Effector memory CD8-positive, alpha-beta T cell (primary cell): ENCODE measurements at places on chromosomes 5 and 9.

- H3K4me1 ChIP-seq, result no peaks in the 10 kb centered on the region
- no peak for DNase-seq
- H3K36me3 ChIP-seq, result no peaks in the 10 kb centered on the region
- no peak overlapping the region for H3K27ac ChIP-seq
- peaks cover 18% of the 10 kb centered on the region for H3K27me3 ChIP-seq
Observed at GRCh38 chr9:134624137-134624591, 17.4 kb upstream of the COL5A1 start.

DNA sequence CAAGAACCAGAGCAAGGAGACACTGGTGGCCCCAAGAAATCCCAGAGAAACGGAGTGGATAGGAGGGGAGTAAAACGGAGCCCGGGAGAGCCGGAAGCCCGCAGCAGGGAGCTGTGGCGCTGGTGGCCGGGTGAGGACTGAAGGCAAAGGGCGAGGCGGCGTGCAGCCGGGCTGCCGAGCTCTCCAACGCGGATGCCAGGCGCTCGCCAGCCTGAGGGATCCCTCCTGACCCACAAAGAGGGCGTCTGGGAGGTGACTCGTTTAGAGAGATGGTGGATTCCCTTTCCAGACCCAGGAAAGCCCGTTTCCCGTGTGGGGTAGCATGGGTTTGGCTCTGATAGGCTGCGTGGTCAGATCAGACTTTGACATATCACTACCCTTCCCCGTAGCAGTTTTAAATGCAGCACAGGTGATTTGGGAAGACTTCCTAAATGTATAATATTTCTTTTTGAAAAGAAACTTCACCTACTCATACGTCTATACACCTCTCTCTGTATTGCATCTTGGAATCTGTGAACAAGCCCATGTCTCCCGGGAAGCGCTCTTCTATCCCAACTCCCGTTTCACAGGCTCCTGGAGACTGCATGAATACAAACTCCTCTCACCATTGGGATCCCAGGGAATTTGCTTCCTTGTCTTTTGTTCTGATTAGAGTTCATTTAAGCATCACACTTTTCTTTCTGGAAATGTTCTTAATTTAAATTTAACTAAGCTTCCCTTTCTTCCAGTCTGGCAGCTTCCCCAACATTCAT is 158.1 kb downstream of the C9orf152 start:
- H3K4me3 ChIP-seq, result peak overlapping the region; percentile 84
- DNase-seq, result no peak
- H3K27ac ChIP-seq, result no peak overlapping the region
- H3K4me1 ChIP-seq, result peaks cover 19% of the 10 kb centered on the region

DNA sequence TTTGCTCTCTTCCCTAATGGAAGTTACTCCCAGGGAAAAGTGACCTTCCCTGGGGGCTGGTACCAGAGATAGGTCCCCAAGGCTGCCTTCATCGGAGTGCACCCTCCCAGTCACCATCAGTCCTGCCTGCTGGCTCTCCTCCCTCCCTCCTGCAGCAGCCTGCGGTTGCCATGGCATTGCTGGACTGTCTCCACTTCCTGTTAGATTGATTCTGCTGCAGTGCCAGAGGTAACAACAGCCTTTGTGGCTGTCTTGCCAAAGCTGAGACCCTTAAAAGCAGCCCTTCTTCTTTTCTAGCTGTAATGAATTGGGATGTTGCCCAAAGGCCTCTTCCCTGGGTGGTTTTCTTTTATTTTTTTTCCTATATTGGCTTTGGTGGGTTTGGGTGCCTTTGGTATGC is 78.1 kb upstream of the PRLR start:
- H3K4me3 ChIP-seq, result no peak overlapping the region
- no peak for DNase-seq
- no peaks in the 10 kb centered on the region for H3K27me3 ChIP-seq
- H3K36me3 ChIP-seq, result no peaks in the 10 kb centered on the region
- H3K4me1 ChIP-seq, result no peaks in the 10 kb centered on the region
- no peak overlapping the region for H3K27ac ChIP-seq

- peak overlapping the region; percentile 71 for H3K4me3 ChIP-seq
- DNase-seq, result no peak
- H3K27me3 ChIP-seq, result no peaks in the 10 kb centered on the region
- peaks cover 93% of the 10 kb centered on the region for H3K36me3 ChIP-seq
- H3K27ac ChIP-seq, result peak overlapping the region; percentile 92
Observed at GRCh38 chr5:157215514-157216167, 35.0 kb downstream of the ITK start.

DNA sequence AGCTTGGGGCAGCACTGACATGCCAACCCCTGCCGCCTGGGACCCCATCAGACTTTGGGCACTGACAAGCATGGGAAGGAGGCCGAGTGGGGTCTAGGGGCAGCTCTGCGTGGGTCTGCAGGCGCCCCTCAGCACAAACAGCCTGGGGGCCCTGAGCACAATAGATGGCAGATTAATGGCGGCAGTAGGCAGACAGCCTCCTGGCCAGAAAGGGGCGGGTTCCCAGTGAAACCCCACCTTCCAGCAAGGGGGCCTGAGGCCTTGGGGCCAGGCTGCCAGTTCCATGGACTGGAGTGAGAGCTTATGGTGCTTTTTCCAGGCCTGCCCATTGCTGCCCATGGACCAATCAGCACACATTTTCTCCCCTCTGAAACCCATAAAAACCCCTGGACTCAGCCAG is 2031.2 kb downstream of the EFNA5 start:
- no peaks in the 10 kb centered on the region for H3K36me3 ChIP-seq
- H3K27me3 ChIP-seq, result no peaks in the 10 kb centered on the region
- no peaks in the 10 kb centered on the region for H3K4me1 ChIP-seq

DNA sequence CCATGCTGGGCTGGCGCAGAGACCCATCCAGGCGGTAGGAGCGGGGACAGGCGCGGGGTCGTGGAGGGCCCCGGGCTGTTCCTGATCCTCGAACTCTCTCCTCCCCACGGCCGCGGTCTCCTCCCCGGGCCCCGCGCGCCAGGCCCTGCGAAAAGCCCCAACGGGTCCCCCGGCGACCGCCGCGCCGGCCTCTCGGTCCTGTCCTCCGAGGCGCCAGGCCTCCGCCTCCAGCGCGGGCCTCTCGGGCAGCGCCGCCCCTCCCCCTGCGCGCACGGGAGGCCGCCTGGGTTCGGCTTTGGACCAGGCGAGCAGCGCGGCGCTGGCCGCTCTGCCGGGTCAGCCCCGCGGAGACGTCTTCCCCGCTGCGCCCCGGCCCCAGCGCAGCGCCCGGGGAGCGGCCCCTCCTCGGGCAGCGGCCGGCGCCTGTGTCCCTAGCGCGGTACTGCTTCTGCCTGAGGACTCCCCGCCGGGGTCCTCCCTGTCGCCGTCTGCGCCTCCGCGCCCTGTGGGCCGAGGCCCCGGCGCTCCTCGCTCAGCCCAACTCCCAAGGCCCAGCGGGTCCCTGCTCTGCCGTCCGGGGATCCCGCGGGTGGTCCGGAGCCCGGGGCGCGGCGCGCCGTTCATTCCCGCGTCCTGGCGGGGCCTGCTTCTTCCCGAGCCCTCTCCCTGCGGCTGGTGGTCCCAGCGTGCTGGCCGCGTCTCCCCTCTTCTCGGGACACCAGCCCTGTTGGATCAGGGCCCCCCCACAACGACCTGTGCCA is 13.4 kb downstream of the COL23A1 start:
- H3K36me3 ChIP-seq, result no peaks in the 10 kb centered on the region
- H3K4me3 ChIP-seq, result no peak overlapping the region
- H3K27me3 ChIP-seq, result peaks cover 28% of the 10 kb centered on the region

DNA sequence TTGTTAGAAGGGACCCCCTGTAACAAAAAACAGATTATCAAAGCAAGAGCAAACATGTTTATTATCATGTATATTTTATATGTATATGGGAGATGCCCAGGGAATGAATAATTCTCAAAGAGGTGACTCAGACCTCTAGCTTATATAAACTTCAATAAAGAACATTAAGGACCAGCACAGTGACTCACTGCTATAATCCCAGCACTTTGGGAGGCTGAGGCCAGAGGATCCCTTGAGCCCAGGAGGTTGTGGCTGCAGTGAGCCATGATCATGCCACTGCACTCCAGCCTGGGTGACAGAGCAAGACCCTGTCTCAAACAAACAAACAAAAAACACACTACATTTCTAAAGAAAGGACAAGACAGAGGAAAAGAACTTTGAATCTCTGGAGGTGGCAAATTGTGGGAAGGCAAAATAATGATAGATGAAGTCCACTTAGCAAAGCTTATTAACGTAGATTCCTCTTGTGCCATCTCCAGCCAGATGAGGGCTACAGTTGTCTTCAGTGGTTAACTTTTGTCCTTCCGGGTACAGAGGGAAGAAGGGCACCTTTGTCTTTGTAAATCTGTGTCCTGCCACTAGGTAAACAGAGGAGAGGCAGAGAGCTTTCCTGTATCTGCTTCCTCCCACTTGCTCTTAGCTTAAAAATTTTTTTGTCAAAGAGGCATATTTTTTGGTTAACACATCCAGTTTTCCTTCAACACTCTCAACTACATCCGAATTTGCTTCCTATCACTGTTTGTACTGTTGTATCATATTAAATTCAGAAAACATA is 7.5 kb upstream of the RFK start:
- H3K4me3 ChIP-seq, result no peak overlapping the region
- no peak overlapping the region for H3K27ac ChIP-seq
- H3K36me3 ChIP-seq, result no peaks in the 10 kb centered on the region
- no peaks in the 10 kb centered on the region for H3K27me3 ChIP-seq

DNA sequence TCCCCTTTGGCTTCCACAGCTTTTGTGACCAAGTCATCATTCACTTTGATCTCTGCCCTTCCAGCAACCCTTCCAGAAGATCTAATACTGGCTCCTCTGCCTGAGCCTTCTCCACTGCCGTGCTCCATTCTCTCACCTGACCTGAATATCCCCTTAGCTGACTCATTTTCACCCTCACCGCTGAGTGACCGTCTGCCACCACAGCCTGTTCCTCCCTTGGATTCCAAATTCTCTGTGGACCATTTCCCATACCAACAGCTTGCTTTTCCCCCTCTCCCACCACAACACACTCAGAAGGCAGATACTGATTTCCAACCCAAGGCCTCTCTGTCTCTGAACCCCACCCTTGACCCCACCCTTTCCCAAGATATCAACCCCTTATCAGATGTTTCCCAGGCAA is 20.5 kb upstream of the SPATA31D1 start:
- H3K4me3 ChIP-seq, result no peak overlapping the region
- no peak for DNase-seq
- H3K27ac ChIP-seq, result no peak overlapping the region
- H3K27me3 ChIP-seq, result no peaks in the 10 kb centered on the region

- no peaks in the 10 kb centered on the region for H3K36me3 ChIP-seq
- no peak overlapping the region for H3K27ac ChIP-seq
- no peaks in the 10 kb centered on the region for H3K4me1 ChIP-seq
- DNase-seq, result no peak
- no peak overlapping the region for H3K4me3 ChIP-seq
Observed at GRCh38 chr9:22308177-22308576, 138.4 kb upstream of the DMRTA1 start.

DNA sequence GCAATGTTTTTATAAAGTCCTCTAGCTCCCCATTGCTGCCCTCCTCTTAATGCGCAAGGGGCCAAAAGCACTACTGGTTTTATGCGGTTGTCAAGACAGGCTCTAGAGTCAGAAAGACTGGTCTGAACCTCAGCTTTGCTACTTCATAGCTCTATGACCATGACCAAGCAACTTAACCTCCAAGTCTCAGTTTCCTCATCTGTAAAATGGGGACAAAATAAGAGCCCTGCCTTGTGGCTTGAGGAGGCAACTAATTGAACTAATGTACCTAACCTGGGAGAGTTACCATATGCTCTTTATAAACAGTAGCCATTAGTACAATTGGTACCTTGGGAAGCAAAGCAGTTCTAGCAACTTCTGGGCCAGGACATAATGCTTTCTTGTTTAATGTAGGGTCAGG is 36.5 kb downstream of the ANXA6 start:
- peaks cover 94% of the 10 kb centered on the region for H3K36me3 ChIP-seq
- H3K4me1 ChIP-seq, result peaks cover 17% of the 10 kb centered on the region
- no peak overlapping the region for H3K4me3 ChIP-seq
- no peaks in the 10 kb centered on the region for H3K27me3 ChIP-seq

- peaks cover 5% of the 10 kb centered on the region for H3K36me3 ChIP-seq
- H3K4me3 ChIP-seq, result no peak overlapping the region
- DNase-seq, result no peak
- H3K27ac ChIP-seq, result no peak overlapping the region
Observed at GRCh38 chr9:137491735-137492432, 32.8 kb upstream of the NSMF start.

GRCh38 chr9:91305596-91306295 is 56.0 kb downstream of the AUH start:
- H3K27me3 ChIP-seq, result no peaks in the 10 kb centered on the region
- peaks cover 8% of the 10 kb centered on the region for H3K36me3 ChIP-seq
- DNase-seq, result no peak
- no peak overlapping the region for H3K4me3 ChIP-seq

GRCh38 chr5:73395256-73395655 is 53.3 kb downstream of the FOXD1 start:
- H3K4me3 ChIP-seq, result no peak overlapping the region
- no peaks in the 10 kb centered on the region for H3K36me3 ChIP-seq
- no peak overlapping the region for H3K27ac ChIP-seq
- H3K27me3 ChIP-seq, result peaks cover 17% of the 10 kb centered on the region

DNA sequence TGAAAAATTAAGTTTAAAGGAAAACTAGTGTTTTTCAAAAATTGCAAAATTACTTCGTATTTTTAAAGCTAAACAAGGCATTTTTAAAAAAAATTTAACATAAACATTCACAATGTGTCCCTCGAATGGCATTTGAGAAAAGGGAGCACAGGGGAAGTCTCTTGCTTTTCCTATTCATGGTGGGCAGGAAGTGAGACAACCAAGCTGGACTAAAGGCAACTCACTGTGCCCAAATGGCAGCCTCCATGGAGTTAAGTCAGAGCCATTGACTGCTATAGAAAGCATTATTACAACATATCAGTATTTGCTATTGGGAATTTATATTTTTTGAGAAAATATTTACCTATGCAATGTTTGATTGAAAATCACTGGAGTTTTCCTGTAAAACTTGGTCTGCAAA is 8.3 kb downstream of the HNRNPH1 start:
- DNase-seq, result no peak
- H3K36me3 ChIP-seq, result peaks cover 100% of the 10 kb centered on the region
- H3K27ac ChIP-seq, result peak overlapping the region; percentile 94
- no peaks in the 10 kb centered on the region for H3K27me3 ChIP-seq
- no peak overlapping the region for H3K4me3 ChIP-seq
- peaks cover 44% of the 10 kb centered on the region for H3K4me1 ChIP-seq
